ENCODE measurements at places on chromosomes 2 and 18.

GRCh38 chr2:122136056-122136455, 380.6 kb downstream of the TSN start:
- no peak for ATAC-seq

DNA sequence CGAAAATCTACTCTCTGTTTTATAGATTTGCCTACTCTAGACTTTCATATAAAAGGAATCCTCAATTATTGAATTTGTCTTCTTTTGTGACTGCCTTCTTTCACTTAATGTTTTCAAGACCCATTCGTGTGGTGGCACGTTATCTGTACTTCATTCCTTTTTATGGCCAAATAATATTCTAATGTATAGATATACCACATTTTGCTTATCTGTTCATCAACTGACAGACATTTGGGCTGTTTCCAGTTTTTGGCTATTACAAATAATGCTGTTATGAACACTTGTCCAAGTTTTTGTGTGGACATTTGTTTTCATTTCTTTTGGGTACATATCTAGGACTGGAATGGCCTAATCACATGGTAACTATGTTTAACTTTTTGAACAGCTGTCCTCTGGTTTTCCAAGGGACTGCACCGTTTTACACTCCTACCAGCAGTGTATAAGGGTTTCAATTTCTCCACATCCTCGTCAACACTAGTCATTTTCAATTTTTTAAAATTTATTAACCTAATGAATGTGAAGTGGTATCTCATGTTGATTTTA, 9.3 kb upstream of the NPAS2 start:
- ATAC-seq, result no peak

- no peak for ATAC-seq
Measured at GRCh38 chr2:98896416-98896815, 39.6 kb downstream of the CRACDL start.

DNA sequence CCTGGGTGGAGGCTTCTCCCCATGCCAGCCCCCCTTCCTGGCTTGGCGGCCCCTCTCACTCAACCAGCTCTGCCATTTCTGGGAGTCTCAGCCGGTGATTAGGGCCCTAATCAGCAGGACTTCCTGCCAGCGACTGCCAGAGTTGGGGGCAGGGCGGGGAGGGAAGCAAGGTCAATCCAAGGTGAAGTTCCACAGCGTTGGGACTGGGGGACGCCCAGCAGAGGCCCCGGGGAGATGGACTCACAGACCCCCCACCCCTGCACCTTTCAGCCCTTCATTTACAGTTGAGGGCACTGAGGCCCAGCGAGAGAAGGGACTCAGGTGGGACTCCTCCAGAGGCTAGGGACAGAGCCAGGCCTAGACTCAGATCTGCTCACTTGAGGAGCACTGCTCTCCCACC, 65.3 kb downstream of the TNS1 start:
- ATAC-seq, result no peak

- ATAC-seq, result no peak
Measured at GRCh38 chr2:156157670-156158069, 174.9 kb downstream of the NR4A2 start.

DNA sequence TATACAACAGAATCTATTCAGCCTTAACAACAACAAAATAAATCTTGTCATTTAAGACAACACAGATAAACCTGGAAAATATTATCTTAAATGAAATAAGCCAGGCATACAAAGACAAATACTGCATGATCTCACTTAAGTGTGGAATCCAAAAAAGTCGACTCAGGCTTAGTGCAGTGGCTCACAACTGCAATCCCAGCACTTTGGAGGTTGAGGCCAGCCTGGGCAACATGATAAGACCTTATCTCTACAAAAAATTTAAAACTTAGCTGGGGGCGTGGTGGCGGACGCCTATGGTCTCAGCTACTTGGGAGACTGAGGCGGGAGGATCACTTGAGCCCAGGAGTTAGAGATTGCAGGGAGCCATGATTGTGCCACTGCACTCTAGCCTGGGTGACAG, 75.2 kb upstream of the RNU4ATAC start:
- no peak for ATAC-seq
